Activated naive CD4-positive, alpha-beta T cell treated with Interleukin-2 at 50 U/mL for 16 hours (primary cell): ENCODE measurements at places on chromosomes 13 and 19.

- no peak for DNase-seq
Measured at GRCh38 chr13:100434010-100434763, 154.4 kb downstream of the GGACT start.

DNA sequence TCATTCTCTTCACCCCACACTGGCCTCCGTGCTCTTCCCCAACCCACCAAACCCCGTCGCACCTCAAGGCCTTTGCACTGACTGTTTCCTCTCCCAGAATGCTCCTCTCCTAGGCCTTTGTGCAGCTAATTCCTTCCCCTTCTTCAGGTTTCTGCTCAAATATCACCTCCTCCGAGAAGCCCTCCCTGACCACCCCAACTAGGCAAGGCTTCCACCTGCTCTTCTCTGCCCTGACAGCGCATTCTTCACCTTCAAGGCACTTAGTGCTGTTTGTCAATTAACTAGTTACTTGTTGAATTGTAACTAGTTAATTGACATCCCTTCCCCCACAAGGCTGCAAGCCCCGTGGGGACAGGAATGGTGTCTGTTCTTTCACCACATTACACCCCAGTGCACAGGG lies 7.8 kb upstream of the NCCRP1 start:
- no peak for DNase-seq

DNA sequence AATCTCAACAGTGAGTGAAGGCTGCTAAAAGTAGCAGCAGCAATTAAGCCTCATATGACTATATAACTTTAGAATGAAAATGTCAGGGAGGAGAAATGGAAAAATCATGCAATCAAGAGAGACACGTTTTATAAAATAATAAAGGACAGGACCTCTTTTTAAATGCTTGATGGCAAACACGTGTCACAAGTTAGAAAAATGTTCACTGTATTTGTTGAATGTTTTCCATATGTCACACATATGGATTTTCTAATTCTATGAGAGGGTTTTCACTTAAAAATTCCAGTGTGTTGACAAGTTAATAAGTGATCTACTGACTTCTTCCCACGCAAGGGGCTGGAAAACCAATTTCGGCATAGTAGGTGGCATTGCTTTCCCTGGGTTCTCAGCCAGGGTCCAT lies 27.7 kb upstream of the KCTD12 start:
- DNase-seq = no peak

- DNase-seq = no peak
Measured at GRCh38 chr13:113500530-113501265, 10.2 kb upstream of the DCUN1D2 start.

GRCh38 chr19:45092747-45093678 lies at the start of gene PPP1R37:
Gene PPP1R37, plus strand, starts transcription at chr19:45093179. Its CDS starts 147 bp downstream, at chr19:45093326.
- DNase-seq = peak; percentile 92

GRCh38 chr19:47569331-47569730 lies 3.6 kb downstream of the ZNF541 start:
- DNase-seq = no peak

GRCh38 chr13:111115061-111115964 lies at the start of gene ARHGEF7:
Gene ARHGEF7, plus strand, starts transcription at chr13:111115310. Its CDS starts 217 bp downstream, at chr13:111115527.
- DNase-seq = no peak
